ENCODE measurements at places on chromosomes 4 and X.

- peak; percentile 30 for DNase-seq
Measured at GRCh38 chrX:12987900-12988594, 13.1 kb downstream of the TMSB4X start.

- peak; percentile 94 for DNase-seq
Measured at GRCh38 chrX:120629667-120630537, at the start of gene C1GALT1C1. Gene C1GALT1C1, minus strand, starts transcription at chrX:120630054. Its CDS starts 2,888 bp downstream, at chrX:120627166.

- DNase-seq: no peak
Measured at GRCh38 chr4:150987204-150987603, 27.9 kb downstream of the LRBA start.

GRCh38 chr4:99078336-99078735 lies 10.3 kb downstream of the ADH5 start:
- no peak for DNase-seq

- DNase-seq: no peak
Measured at GRCh38 chrX:152937236-152937635, 39.4 kb downstream of the ZNF185 start.

- no peak for DNase-seq
Measured at GRCh38 chrX:98654565-98654964, 1755.5 kb downstream of the PCDH19 start.

- DNase-seq: no peak
Measured at GRCh38 chrX:74434336-74434735, 13.0 kb downstream of the SLC16A2 start.

- DNase-seq: no peak
Measured at GRCh38 chr4:2470791-2471190, 1.9 kb downstream of the RNF4 start.

- DNase-seq: no peak
Measured at GRCh38 chr4:128856246-128856645, 46.7 kb downstream of the JADE1 start.

- no peak for DNase-seq
Measured at GRCh38 chr4:123510221-123510620, 113.6 kb downstream of the SPRY1 start.

GRCh38 chr4:85883180-85883579 lies 408.2 kb downstream of the ARHGAP24 start:
- DNase-seq: no peak

DNA sequence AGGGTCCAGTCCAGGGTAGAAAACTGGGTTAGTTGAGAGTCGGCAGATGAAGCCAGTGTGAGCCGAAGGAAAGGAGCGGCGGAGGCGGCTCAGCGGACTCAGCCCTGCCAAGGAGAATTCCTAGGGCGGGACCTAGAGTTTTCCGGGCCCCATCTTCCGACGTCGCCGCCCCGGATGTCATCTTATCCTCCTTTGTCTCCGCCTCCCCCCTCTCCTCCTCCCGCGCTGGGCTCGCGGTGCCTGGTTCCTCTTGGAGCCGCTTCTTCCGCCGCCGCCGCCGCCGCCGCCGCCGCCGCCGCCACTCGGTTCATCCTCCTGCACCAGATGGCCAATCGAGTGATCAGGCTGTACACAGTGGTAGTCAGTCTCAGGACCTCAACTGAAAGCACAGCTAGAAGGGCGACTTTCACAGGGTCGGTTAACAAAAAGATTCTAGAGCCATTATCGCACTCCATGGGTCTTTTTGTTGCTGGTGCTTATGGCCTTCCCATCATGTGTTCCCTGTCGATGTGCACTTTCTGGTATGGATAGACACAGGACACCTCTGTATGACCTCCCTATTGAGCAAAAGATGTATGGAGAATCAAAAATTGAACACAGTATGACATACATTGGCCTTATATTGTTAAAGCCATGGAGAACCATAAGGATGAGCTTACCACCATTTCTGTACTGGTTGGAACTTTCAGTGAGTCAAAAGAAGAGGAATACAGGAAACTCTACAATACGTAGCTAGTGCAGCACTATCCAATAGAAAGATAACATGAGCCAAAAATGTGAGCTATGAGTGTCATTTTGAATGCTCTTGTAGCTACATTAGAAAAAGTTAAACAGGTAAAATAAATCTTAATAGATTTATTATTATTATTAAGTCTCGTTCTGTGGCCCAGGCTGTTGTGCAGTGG lies 32.4 kb upstream of the THOC2 start:
- peak; percentile 90 for DNase-seq

- DNase-seq: peak; percentile 56
Measured at GRCh38 chrX:14865201-14865600, 7.7 kb downstream of the FANCB start.

- DNase-seq: peak; percentile 47
Measured at GRCh38 chr4:180913750-180914149, 1329.5 kb upstream of the TENM3 start.

DNA sequence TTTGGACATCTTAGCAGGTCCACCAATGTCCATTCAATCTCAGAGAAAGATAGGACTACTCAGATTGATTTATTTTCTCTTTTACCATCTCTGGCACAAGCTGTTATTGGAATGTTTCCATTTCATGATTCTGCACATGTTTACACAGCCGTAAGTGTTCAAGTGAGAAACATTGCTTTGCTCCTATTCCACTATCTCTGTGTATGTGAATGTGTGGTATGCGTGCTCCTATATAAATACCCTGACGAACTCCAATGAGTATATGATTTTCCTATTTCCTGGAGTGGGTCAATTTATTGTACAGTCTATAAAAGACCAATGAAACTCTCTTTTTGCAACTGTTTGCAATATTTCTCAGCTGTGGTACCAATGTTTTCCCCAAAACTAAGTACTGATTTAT lies 221.0 kb upstream of the GALNT7 start:
- no peak for DNase-seq

- no peak for DNase-seq
Measured at GRCh38 chr4:40183615-40184411, 13.0 kb upstream of the RHOH start.

- DNase-seq: no peak
Measured at GRCh38 chrX:21375708-21376009, 1.4 kb downstream of the CNKSR2 start.

GRCh38 chr4:8409264-8410065 lies 31.1 kb downstream of the ACOX3 start:
- DNase-seq: peak; percentile 78

DNA sequence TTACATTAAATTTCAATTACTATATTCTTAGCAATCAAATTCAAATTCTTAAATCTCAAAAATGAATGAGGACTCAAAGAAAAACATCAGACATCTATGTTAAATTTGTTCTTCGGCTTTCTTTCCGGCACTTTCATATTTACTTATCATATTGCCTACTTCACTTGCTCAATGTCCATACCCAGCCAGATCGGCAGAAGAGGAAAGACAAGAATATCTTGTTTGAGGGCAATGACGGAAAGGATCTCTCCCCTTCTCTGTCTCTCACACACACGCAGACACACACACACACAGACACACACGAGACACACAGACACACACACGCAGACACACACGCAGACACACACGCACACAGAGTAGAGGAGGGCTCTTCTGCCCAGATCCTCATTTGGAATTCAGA lies 13.2 kb upstream of the IRF2 start:
- DNase-seq: no peak

GRCh38 chr4:138592796-138593195 lies 350.6 kb upstream of the SLC7A11 start:
- DNase-seq: no peak

DNA sequence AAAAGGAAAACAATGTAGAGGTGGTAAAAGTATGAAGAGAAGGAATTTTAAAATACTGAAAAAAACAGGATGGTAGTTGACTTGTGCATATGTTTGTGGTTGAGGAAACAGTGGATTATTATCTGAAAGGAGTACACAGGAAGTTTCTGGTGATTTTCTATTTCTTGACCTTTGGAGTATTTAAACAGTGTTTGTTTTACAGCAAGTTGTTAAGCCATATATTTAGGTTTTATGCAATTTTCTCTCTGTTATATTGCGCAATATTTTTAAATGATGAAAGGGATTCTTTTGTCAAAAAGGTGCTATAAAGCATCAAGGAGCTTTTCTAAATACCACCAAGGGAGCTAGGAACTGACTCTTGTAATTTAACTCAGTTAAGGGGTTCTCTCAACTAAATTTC lies 343.1 kb upstream of the MAOA start:
- DNase-seq: no peak

- no peak for DNase-seq
Measured at GRCh38 chr4:98151145-98151924, 8.1 kb upstream of the STPG2 start.

GRCh38 chr4:119861731-119862130 lies 204.9 kb downstream of the MAD2L1 start:
- DNase-seq: no peak

- DNase-seq: peak; percentile 77
Measured at GRCh38 chr4:150033081-150033480, 45.2 kb upstream of the DCLK2 start.

- peak; percentile 30 for DNase-seq
Measured at GRCh38 chr4:140736669-140737343, 19.4 kb downstream of the TBC1D9 start.

GRCh38 chr4:88225232-88226105 lies 58.9 kb downstream of the PPM1K start:
- DNase-seq: no peak

DNA sequence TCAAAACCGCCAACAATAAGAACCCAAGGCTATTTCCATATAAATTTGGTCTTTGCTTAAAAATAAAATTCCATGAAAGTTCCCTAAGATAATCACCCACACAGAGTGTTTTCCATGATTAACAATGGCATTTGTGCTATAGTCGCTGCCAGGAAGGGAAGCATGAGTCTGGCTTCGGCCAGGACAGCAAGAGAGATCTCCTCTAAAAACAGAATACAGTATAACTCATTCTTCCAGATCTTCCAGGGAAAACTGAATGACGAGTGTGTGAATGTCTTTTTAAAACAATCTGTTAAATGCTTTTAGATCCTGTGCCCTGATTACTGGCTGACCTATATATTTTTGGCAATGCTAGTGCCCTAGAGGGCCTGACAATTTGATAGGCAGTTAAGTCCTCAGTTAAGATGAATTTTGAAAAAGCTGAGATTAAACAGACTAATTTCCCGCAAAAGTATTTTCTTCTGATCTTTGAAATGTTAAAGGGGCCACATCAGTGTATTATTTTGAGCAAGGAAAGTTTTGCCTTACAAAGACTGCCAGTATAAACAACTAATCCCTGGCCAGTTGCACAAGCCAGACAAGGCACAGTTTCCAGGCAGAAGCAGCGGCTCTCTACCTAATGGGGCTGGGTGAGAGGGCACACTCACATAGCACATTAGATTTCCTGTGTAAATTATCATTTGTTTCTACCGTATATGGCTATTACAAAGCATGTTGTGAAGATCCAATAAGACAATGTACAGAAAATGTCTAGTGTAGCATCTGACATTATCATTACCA lies 127.3 kb downstream of the DCHS2 start:
- no peak for DNase-seq

DNA sequence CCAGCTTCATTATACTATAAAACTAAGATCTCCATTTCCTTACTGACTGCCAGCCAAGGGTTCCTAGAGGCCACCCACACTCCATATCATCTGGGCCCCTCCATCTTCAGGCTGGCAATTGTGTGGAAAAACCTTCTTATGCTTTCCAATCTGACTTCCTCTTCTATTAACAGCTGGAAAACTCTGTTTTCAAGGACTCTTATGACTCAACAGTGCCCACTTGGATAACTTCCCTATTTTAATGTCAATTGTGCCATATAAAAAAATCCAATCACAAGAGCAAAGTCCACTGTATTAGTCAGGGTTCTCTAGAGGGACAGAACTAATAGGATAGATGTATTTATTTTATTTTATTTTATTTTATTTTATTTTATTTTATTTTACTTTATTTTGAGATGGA lies 41.0 kb upstream of the CPEB2 start:
- DNase-seq: no peak

- DNase-seq: no peak
Measured at GRCh38 chr4:67776746-67777145, 22.6 kb upstream of the GNRHR start.

GRCh38 chrX:298993-299392 lies 17.8 kb downstream of the PLCXD1 start:
- no peak for DNase-seq

- peak; percentile 93 for DNase-seq
Measured at GRCh38 chr4:17063888-17064287, 165.4 kb upstream of the LDB2 start.

- DNase-seq: no peak
Measured at GRCh38 chrX:28997706-28998463, 410.6 kb downstream of the IL1RAPL1 start.

GRCh38 chr4:48854982-48855381 lies 24.1 kb downstream of the OCIAD1 start:
- no peak for DNase-seq

DNA sequence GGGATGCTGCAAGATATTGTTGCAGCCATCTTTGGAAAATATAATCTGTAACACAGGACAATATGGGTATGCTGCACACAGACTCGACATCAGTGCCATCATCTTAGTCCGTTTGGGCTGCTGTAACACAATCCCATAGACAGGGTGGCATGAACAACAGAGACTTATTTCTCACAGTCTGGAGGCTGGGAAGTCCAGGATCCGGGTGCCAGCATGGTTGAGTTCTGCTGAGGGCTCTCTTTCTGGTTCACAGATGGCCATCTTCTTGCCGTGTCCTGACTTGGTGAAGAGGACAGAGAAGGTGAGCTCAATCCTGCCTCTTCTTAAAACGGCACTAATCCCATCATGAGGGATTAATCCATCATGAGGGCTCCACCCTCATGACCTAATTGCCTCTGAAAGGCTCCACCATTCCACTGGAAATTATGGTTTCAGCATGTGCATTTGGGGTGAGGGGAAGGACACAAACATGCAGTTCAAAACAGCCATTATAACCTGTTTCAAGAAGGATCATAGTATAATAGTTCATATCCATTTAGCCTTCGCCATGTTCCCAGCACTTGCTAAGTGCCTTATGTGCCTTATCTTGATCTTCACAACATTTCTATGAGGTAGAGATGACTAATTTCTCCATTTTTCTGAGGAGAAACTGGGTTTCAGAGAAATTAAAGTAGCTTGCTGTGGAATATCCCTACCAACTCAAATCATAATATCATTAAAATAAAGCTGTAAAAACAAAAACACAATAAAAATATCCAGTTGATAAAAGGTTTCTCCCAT lies 27.9 kb upstream of the SPP1 start:
- DNase-seq: no peak

DNA sequence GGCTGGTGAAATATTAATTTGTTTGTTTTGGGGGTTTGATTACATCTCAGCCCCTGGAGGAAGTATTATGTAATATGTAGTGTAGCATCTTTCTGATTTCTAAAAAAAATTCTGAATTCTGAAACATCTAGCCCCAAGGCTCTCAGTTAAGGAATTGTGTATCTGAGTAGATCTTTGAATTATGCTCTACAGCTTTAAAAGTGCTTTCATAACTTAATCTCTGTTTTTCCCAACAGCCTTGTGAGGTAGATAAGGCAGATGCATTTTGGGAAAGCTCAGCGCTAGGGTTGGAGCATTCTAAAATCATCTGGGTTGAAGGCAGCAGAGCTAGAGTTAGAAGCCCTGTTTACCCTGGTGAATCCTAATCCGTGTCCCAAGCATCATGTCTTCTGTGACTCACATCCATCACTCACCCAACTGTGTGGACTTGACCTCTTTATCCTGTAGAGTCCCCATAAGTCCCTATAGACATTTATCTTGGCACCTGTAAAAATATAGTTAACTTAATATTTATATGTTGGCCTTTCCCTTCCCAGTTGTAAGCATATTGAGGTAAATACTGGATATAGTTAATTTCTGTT lies 49.8 kb downstream of the FNIP2 start:
- no peak for DNase-seq

- DNase-seq: no peak
Measured at GRCh38 chrX:115257711-115258110, 23.8 kb upstream of the LRCH2 start.

GRCh38 chr4:146379744-146380143 lies 142.0 kb downstream of the SLC10A7 start:
- peak; percentile 30 for DNase-seq

GRCh38 chr4:37891260-37892159 lies 626 bp downstream of the TBC1D1 start:
- DNase-seq: no peak
